AG10803 (cell line): ENCODE measurements at places on chromosomes 16 and 17.

GRCh38 chr17:15029469-15029868 is 235.7 kb downstream of the PMP22 start:
- DNase-seq = no peak

DNA sequence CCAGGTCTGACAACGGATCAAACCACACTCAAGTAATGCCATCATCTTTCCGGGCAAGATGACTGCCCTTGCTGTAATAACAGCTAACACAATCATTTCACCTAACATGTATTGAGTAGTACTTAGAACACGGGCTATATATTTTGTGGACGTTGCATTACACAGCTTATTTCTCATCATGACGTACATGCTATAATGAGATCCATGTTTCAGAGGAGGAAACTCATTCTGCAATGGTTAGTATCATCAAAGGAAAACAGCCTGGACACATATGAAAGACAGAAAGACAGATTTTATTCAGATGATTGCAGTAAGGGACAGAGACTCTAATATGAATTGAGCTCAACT is 446.7 kb downstream of the HS3ST3B1 start:
- DNase-seq = peak; percentile 80

DNA sequence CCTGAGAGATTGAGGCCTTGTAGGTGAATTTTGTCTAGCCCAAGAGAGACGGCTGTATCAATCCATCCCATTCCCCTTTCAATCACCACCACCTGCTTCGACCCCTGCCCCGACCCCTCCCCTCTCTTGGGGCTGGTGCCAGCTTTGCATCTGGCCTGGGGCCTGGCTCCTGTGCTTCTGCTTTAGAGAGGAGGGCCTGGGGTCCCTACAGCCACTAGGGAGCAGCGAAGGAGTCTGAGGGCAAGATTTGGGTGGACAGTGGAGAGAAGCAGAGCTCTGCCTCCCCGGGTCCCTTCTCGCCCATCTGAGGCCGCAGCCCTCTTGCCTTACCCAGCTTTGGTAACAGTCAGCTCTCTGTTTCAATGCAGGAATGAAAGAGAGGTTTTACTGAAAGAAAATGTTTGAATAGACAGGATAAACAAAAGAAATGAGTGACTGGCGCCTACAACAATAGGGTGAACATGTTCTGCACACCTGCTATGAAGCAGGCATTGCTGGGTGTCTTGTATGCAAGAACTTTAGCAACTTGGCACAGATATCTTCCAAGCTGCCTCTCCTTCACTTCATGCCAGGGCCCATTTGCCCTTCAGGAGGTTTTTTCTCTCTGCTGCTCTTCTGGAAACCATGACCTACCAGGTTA is 57.4 kb downstream of the SLC47A1 start:
- no peak for DNase-seq

- no peak for DNase-seq
Measured at GRCh38 chr16:11797957-11798299, 870 bp upstream of the ZC3H7A start.

DNA sequence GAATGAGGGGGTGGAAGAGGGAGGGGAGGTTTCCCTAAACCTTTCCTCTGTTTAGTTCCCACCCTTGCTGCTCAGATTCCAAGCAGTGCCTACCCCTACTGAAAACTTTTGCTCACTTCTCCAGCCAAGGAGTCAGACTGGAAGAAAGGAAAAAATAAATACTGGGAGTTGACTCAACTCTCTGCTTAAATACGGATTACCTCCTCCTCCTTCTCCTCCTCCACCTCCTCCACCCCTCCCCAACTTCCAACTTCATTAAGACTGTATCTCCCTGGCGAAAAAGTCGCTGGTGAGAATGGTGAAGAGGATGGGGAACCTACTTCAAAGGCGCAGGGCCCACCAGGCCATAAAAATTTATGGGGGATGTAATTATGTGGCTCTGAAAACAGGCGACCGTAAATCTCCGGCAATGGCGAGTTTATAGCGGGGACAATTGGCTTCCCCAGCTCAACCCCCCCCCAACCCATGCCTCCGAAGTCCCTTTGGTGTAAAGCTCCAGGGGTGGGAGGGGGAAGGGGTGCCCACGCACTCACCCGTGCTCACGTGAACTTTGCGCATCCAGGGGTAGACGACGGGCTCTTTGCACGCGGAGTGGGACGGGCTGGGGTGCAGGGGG is 712 bp downstream of the HOXB4 start:
- DNase-seq = peak; percentile 59

- DNase-seq = no peak
Measured at GRCh38 chr16:85929259-85929721, 30.3 kb downstream of the IRF8 start.

- DNase-seq = no peak
Measured at GRCh38 chr16:29806641-29807425, 504 bp downstream of the MAZ start.

GRCh38 chr16:21167360-21167759 is 8.9 kb downstream of the LDAF1 start:
- DNase-seq = peak; percentile 90

- no peak for DNase-seq
Measured at GRCh38 chr16:86994215-86994614, 323.0 kb downstream of the C16orf95 start.

DNA sequence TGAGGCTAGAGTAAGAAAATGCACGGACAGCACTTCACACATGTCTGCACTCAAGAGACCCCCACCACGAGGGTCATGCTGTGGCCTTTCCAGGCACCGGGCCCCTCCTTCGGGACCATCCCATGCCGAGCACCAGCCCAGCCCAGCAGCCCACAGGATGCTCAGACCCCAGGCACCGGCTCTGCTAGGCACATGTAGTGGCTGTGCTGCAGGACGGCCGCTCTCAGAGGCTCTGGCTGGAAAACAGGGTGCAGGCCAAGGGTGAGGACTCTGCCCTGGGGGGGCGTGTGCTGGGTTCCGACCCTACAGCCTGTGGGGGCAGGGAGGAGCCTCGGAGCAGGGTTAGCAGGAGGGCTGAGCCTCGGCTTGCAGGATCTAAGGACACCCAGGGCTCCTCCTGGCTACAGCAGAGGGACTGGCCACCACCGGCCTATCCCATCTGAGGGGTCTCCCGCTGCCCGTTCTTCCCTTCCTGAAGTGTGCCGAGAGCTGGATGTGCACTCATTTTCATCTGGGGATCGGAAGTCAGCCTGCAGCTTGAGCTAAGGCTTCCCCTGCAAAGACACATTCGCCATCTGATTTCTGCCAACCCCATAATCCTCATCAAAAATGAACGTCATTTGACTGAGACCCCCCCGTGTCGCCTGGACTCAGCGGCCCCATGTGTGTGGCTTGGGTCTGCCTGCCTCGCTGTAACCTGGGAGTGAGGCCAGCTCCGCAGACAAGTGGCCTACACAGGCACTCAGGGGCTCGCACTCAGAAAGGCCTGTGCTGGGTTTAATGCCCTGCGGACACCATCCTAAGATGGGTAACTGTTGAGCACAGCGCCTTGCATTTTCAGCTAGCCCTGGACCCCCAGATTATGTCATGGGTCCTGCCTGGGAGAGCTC is 293.1 kb upstream of the FOXF1 start:
- no peak for DNase-seq

DNA sequence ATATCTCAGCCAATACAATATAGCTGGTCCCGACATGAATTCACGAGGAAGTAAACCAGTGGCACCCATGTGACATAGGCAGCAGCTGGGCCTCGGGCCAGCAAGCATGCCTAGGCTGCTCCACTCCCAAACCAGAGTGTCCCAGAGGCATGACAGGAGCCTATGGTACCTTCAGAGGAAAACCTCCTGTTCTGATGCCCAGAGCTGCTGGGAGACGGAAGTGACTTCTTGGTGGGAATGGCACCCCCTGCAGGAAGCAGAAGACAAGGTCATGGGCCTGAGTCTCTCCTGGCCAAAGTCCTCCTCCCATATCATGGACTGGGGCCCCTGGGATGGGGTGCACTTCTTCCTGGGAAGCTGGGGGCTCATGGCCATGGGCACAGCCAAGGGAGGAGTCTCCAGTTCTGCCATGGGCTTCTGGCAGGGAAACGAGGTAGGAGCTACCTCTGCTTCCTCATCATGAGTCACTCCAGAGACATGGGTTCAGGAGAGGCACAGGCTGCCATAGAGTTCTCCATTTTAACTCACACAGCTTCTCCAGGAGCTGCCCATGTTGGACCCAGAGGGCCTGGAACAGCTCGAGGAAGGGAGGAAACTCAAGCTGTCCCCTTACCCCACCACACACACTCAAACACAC is 13.4 kb downstream of the FBF1 start:
- peak; percentile 13 for DNase-seq

- DNase-seq = no peak
Measured at GRCh38 chr16:35480361-35480760, 2020.9 kb downstream of the TP53TG3F start.
